ENCODE measurements at places on chromosomes 4 and X.
A peak's percentile ranks its signal among the peaks of the same experiment; 100 is the strongest.

GRCh38 chrX:38560776-38561125 lies 591 bp upstream of the TSPAN7 start:
- no peak for DNase-seq

- peak; percentile 55 for DNase-seq
These were observed 2.9 kb upstream of the LEF1 start for GRCh38 chr4:108171339-108172230.

GRCh38 chr4:118968813-118969212 lies 80.2 kb downstream of the SYNPO2 start:
- no peak for DNase-seq

DNA sequence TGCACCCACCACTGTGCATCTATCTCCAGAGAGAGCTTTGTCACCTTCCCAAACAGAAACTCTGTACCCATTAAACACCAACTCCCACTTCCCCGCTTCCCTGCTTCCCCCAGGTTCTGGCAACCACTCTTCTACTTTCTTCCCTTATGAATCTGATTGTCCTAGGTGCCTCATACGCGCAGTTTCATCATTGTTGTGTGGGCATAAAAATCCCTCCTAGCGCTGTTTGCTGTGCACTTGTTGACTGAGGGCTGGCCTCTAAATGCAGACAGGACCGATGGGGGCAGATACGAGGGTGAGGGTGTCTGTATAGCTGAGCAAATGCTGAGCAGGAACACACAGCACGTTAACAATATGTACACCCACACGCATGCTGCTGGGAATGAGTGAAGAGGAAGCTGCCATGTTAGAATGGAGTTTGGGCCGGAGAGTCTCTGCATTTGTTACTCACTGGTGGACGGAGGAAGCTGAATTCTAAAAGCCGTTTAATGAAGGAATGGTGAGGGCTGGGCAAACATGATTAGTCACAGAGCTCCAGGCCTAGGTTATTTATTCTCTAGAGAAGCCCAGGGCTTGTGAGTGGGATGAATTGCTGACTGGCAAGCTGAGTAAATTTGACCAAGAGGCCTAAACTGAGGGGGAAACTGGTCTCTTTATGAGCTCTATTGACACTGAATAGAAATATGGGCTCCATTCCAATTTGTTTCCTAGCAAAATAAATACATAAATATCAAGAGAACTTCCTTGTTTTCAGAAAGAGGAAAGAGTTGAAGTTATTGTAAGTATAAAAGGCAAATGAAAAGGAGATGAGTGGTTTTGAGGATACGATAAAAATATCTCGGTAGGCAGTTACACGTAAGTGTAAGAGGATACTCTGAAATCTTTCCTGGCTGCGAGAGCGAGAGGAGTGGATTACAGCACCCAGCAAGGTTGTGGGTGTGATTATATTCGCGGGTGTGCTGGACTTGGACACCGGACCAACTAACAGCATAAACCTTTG lies 95.9 kb upstream of the RPS6KA3 start:
- no peak for DNase-seq

- no peak for DNase-seq
These were observed 82.2 kb downstream of the STIM2 start for GRCh38 chr4:26942871-26943270.

DNA sequence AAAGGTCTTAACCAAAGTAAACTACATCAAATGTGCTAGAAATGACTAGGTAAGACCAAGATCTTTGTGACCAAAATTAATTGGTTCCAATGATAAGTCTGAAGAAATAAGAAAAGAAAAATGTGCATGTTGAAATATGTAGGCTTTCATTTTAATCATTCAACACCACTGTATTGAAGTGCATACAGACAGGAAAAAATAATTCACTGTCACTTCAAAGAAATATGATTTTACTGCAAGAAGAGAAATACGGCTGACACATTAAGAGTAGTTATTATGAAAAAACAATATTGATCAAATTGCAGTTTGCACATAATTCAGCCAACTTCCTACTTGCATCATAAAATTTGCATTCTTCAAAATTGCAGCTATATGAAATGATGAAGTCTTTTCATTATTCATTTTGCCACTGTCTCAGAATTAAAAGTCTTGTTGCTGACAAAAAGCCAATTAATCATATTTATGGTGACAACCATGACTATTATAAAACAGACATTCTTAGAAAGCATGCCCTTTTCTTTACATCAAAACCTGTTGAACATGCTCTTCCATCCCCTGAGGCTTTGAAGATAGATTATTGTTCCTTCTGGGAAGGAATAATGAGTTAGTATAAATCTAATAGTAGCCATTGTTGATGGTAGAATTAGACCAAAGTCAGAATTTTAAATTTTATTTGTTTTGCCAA lies 405.9 kb upstream of the MAD2L1 start:
- DNase-seq = no peak

- no peak for DNase-seq
These were observed 20.2 kb downstream of the CETN2 start for GRCh38 chrX:152810403-152810802.

GRCh38 chrX:110396735-110397134 lies 38.1 kb downstream of the RTL9 start:
- no peak for DNase-seq

- DNase-seq = no peak
These were observed 98.8 kb upstream of the CLNK start for GRCh38 chr4:10783351-10783750.

GRCh38 chrX:36336751-36337150 lies 417.2 kb downstream of the CFAP47 start:
- no peak for DNase-seq

DNA sequence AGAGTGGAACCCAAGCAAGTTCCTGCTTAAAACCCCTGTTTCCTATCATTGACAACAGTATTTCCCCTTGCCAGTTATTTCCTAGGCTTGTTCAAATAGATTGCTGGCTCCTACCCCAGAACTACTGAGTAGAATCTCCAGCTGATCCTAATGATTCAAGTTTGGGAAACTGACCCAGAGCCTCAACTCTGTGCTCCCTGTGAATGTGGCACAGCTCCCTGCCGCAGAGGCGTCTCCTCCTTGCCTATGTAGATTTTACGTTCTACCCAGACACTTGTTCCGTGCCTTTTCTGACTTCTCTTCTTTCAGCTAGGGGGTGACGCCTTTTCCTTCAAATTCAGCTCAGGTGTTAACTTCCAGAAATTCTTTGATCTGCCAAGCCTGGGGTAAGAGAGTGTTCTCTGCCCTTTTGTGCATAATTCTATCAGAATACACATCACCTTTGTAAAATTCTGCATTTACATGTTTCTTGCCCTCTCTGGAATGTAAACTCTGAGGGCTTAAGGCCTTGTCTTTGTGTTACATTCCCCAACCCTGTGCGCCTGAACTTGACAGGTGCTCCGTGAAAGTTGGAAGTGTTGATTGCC lies 4.4 kb downstream of the LSM6 start:
- DNase-seq = no peak

DNA sequence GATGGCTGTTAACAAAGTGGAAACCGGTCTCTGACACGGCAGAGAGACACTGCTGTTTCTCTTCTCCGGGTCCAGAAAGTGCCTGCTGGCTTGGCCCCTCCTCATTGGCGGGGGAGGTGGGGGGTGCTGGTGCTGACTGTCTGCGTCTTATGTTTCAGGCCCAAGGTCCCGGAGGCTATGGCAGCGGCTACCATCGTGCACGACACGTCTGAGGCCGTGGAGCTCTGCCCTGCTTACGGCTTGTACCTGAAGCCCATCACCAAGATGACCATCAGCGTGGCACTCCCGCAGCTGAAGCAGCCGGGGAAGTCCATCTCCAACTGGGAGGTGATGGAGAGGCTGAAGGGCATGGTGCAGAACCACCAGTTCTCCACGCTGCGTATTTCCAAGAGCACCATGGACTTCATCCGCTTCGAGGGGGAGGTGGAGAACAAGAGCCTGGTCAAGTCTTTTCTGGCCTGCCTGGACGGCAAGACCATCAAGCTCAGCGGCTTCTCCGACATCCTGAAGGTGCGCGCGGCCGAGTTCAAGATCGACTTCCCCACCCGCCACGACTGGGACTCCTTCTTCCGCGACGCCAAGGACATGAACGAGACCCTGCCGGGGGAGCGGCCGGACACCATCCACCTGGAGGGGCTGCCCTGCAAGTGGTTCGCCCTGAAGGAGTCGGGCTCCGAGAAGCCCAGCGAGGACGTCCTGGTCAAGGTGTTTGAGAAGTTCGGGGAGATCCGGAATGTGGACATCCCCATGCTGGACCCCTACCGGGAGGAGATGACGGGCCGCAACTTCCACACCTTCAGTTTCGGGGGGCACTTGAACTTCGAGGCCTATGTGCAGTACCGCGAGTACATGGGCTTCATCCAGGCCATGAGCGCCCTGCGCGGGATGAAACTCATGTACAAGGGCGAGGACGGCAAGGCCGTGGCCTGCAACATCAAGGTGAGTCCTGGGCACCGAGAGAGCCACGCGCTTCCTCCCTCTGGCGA lies 2.2 kb downstream of the AKAP17A start:
- no peak for DNase-seq

DNA sequence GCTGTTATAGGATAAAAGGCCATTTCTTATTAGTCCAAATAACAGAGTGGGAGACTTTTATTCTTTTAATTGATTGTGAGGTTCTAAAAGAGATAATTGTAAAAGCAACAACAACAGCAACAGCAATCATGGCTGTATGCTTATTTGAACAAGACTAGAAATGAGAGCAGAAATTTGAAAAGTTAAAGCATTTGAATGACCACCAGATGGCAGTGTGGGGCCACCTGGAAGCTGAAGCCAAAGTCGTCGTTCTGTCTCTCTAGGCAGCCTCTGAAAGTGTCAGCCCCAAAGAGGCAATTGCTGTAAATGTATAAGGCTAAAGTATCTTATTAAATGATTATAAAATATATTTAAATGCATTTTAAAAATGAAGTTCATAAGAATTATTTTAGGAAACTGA lies 42.2 kb downstream of the SH2D1A start:
- peak; percentile 38 for DNase-seq

DNA sequence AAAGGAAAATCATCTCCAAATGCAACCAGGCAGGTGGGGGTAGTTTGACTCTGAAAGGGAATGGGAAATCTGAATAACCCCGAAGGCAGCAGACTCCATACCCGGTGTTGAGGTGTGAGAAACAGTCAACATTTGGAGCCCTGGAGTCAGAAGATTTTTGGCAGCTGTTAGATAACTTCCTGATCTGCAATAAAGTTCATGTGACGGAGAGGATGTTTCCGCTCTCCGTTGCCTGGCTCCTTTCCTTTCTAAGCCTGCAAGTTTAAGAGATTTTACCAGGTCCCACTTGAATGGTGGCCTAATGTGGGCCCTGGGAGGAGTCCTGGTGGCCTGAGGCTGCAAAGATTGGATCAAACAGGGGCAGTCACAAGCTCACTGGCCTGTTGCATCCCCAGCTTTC lies 27.7 kb downstream of the HAND2 start:
- no peak for DNase-seq

GRCh38 chr4:87050596-87050995 lies 115.8 kb downstream of the AFF1 start:
- no peak for DNase-seq

DNA sequence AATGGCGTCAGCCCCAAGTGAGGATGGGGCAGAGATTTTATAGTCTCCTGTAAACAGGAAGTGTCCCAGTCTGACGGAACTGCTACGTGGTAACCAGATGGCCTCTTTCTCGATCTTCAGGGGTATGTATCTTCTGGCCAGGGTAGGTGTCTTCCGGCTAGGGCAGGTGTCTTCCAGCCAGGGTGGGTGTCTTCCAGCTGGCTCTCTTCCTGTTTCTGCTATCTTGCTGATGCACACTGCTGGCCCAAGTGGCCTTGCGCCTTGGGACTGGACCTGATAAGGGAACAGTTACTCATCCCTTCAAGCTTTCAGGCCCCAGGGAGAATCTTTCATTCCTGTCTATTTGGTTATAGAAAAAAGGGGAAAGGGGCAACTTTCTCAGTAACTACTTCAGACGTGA lies 178.7 kb upstream of the MAGEE2 start:
- DNase-seq = no peak

- DNase-seq = no peak
These were observed 571 bp downstream of the TLR6 start for GRCh38 chr4:38856046-38856445.

DNA sequence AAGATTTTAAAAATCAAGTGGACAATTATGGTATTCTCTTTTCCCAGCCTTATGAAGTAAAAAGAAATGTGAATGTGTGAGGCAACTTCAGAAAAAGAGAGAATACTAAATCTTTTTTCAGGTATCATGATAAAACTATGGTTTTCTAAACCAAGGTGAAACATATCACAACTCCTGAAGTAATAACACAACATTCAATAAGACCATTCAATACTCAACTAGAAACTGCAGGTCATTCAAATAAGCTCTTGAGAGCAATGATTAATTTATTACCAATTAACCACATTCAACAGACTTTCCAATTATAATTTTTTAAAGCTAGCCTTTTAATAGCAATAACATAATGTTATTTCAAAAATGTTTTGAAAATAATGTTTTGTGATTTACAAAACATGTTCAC lies 35.8 kb downstream of the SLC10A7 start:
- no peak for DNase-seq

- DNase-seq = no peak
These were observed 175.2 kb downstream of the IL13RA2 start for GRCh38 chrX:114842181-114842580.

Measured in mesothelial cell of epicardium (in vitro differentiated cells).